T-helper 17 cell (primary cell): ENCODE measurements at places on chromosomes 2 and 18.

GRCh38 chr2:172864182-172864581 lies 128.5 kb downstream of the RAPGEF4 start:
- no peak for DNase-seq

DNA sequence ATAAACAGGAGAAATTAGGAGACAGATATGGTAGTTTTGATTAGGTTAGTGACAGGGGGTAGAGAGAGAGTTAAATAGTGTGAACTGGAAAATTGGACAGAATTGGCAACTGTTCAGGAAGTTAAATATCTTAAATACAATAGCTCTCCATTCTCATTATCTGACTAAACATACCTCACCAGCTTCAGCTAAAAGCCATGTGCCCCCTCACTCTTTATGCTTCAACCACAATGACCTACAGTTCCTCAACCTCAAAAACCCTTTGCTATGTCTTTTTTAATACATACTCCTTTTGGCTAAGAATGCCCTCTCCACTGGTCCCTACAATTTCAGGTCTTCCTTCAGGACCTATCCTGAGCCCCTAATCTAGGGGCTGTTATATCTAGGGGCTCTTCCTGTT lies 740.2 kb upstream of the ZEB2 start:
- no peak for DNase-seq

DNA sequence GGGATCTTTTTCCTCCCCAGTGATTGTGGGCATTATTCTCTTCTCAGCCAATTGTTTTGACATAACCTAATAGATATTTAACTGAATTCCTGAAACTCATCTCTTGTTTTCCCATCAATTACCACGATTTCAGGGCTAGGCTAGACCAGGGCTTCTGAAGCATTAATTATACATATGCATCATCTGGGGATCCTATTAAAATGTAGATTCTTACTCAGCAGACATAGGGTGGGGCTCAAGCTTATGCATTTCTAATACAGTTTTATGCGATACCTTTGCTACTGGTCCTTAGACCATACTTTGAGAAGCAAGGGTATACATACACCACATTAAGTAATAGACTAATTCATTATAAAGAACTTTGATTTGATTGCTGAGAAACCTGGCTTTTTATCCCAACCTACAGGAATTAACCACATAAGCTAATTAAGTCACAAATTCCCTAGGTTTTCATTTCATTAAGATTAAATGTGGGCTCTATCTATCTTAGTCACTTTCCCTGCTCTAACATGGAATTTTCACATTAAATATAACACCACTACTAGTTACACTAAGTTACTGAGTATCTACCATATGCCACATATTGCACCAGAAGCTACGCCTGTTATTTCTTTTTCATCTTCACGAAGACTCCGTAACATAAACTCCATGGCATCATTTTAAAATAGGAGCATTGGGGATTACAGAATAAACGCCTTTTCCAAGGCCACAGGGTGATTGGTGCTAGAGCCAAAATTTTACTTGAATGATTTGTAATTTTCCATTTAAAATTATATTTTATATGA lies 417.5 kb downstream of the DPP10 start:
- DNase-seq, result no peak

GRCh38 chr2:190362894-190363293 lies 19.5 kb downstream of the INPP1 start:
- DNase-seq, result no peak

GRCh38 chr18:48676756-48677368 lies 138.0 kb downstream of the CTIF start:
- peak; percentile 58 for DNase-seq

- no peak for DNase-seq
These were observed 10.1 kb upstream of the SPAG16 start for GRCh38 chr2:213274143-213274542.

GRCh38 chr2:201520201-201520600 lies 68.7 kb downstream of the STRADB start:
- no peak for DNase-seq

GRCh38 chr2:167192833-167193232 lies 304.6 kb downstream of the XIRP2 start:
- DNase-seq, result no peak
